ENCODE measurements at places on chromosomes 1 and 21.

GRCh38 chr1:161872506-161872905 is 106.4 kb downstream of the ATF6 start:
- no peak for DNase-seq

GRCh38 chr1:207798847-207799246 is 47.0 kb downstream of the CD46 start:
- no peak for DNase-seq

GRCh38 chr1:219294251-219294650 is 120.6 kb downstream of the LYPLAL1 start:
- no peak for DNase-seq

GRCh38 chr1:230857822-230858221 is 10.5 kb downstream of the C1orf198 start:
- DNase-seq: no peak

DNA sequence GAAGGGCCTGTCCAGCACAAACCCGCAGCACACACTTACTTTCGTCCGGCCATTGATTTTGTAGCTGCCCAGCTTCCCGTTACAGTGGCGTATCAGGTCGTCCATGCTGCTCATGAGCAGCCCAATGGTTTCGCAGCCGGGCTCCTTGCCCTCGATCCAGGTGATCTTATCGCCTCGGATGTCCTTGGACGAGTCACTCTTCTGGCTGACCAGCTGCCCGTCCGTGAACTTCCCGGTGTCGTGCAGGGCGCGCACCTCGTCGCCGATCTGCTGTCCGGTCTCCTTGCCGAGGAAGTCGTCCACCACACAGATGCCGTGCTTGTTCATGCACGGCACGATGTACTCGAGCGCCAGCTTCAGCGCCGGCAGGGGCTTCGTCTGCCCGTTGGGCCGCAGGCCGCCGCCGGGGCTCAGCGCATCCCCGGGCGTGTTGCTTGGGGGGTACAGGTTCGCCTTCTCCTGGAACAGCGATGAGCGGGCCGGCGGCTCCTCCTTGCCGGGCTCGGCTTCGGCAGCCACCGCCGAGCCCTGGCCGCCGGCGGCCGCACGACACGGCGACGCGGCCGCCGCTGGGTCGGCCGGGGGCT is 1.0 kb downstream of the EGLN1 start:
- peak; percentile 6 for DNase-seq

Measured in NCI-H1417 treated with DMSO at 0.1 percent for 48 hours (cell line).